ENCODE measurements at places on chromosomes 2 and 18.

DNA sequence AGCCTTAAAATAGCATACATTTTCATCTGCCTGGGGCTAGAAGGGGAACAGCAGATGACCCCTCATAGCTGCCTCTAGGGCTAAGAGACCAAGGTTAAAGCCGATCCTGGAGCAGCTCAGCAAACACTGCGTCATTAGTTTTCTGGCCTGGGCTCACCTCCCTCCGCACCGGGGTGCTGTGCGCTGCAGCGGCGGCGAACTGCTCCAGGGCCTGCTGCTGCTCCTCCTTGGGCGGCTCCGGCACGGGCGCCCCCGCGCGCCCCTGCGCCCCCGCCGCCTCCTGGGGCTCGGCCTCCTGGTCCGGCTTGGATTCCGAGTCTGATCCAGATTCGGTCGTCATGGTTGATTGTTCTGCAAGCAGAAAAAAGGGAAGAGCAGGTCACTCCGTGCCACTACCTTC, 55.0 kb downstream of the EPB41L3 start:
- DNase-seq = no peak

GRCh38 chr18:7206217-7206616, 24.7 kb upstream of the LRRC30 start:
- DNase-seq = no peak

DNA sequence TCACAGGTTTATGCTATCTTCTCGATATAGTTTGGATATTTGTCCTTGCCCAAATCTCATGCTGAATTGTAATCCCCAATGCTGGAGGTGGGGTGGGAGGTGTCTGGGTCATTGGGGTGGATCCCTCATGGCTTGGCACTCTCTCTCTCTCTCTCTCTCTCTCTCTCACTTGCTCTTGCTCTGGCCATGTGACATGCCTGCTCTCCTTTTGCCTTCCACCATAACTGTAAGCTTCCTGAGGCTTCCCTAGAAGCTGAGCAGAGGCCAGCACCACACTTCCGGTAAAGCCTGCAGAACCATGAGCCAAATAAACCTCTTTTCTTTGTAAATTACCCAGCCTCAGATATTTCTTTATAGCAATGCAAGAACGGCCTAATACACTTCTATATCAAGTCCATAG, 41.3 kb upstream of the PGAP1 start:
- no peak for DNase-seq

- DNase-seq = no peak
Measured at GRCh38 chr2:28134857-28135256, 244.3 kb downstream of the BABAM2 start.

GRCh38 chr18:68727506-68727905, 12.6 kb upstream of the TMX3 start:
- DNase-seq = no peak

GRCh38 chr2:105924932-105925331, 180.2 kb downstream of the NCK2 start:
- no peak for DNase-seq

DNA sequence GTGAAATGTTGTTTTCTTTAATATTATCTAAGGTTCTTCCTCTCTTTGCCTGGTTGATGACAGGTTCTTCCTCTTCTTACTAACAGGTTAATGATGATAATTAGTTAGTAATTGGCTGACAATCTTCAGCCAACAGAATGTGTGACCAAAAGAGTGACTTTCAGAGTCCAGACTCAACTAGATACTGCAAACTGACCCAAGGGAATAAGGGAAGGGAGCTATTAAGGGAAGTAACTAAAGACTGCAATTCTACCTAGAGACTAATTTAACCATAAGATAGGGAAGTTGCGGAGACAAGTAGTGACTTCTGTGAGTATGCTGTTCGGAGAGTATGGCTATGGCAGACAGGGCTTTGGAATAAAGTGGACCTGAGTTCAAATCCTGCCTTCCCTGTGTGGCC, 127.3 kb upstream of the TACR1 start:
- no peak for DNase-seq

- DNase-seq = no peak
Measured at GRCh38 chr2:222518570-222519381, 94.4 kb downstream of the SGPP2 start.
